Activated T-cell treated with anti-CD3 and anti-CD28 coated beads for 1 hour (primary cell): ENCODE measurements at places on chromosomes 7 and 10.

DNA sequence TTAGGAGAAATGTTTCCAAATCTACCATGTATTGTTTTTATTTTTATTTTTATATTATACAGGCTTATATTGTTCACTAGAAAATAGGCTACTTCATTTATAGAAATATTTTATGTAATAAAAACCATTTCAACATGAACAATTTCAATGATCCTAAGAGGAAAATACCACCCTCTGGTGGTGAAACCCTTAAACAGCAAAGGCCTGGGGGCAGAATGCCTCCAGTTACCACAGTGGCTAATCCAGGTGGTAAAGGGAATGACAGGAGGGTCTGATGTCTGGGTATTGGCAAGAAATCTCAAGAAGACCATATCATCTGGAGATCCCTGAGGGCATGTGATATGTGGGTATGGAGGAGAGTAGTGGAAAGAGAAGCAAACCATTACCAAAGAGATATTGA, 19.3 kb downstream of the MACC1 start:
- no peak for DNase-seq

DNA sequence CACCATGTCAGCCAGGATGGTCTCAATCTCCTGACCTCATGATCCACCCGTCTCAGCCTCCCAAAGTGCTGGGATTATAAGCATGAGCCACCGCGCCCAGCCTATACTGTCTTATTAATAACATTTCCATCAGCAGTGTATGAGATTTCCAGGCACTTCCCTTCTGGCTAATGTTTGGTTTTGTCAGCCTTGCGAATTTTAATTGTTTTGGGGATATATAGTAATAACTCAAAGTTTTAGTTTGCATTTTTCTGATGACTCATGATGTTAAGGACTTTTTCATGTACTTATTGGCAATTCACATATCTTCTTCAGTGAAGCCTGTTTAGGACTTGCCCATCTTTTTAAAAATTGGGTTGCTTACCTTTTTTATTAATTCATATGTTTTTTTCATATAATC, 76.0 kb downstream of the TMEM270 start:
- no peak for DNase-seq

DNA sequence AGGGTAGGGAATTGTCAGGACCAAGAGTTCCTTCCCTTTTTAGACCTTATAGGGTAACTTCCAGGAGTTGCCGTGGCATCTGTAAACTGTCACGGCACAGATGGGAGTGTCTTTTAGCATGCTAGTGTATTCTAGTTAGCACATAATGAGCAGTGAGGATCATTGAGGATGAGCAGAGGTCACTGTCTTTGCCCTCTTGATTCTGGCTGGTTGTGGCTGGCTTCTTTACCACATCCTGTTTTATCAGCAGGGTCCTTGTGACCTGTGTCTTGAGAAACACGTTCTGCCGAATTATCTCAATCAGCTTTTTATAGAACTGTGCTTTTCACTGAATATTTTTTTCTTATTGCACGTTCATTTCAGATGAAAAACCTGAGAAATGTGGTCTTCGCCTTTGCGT, 41.5 kb downstream of the MINPP1 start:
- no peak for DNase-seq

DNA sequence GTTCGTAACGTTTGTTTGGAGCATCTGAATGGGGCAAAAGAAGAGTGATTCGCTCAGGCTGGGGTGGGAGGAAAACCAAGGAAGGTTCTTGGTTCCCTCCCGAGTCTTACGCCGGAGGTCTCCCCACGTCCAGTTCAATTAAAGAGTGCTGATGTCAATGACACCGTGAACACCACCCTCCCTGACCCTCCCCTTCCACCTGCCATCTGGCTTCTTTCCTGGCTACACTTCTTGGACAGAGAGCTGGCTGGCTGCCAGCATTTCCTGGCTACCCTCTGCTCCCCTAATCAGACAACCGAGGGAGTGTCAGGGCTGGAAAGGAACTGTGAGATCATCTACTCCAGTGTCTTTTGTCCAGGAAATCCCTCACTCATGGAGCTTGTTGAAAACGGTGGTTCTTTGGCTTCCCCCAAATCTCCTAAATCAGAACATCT, 24.1 kb upstream of the FFAR4 start:
- no peak for DNase-seq

DNA sequence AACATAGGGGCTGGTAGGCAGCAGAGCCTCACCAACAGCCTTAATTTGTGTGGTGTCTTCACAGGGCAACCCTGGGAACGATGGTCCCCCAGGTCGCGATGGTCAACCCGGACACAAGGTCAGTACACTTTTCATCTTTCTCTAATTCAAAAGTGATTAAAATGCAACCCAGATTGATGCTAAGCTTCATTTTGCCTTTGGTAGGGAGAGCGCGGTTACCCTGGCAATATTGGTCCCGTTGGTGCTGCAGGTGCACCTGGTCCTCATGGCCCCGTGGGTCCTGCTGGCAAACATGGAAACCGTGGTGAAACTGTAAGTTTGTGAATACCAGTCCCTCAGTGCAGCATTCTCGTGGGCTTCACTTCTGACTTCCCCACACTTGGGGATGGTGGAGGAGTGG, 30.9 kb downstream of the COL1A2 start:
- no peak for DNase-seq

DNA sequence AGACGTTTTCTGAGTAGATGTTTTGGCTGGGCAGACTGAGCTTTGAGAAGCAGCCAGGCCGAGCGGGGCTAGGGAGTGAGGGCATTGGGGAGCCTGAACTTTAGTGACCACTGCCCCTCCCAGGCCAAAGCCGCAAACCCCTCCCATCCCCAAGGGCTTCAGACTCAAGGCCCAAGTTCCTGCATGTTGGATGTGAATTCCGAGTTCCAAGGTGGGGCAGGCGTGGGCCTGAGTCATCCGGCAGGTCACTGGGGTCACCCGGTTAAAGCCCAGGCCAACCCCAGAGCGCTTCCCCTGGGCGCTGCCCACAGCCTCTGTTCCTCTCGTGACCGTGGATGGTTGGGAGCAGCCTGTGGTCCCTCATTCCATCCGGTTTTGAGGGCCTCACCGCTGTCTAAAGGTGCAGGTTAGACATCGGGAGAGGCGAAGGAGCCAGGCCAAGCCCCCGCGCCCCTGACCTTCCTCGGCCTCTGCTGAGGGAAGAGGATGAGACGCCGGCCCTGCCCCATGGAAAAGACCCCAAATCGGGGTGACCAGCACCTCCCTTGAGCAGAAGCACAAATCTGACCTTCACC, 6.9 kb upstream of the PDGFA start:
- DNase-seq: no peak

DNA sequence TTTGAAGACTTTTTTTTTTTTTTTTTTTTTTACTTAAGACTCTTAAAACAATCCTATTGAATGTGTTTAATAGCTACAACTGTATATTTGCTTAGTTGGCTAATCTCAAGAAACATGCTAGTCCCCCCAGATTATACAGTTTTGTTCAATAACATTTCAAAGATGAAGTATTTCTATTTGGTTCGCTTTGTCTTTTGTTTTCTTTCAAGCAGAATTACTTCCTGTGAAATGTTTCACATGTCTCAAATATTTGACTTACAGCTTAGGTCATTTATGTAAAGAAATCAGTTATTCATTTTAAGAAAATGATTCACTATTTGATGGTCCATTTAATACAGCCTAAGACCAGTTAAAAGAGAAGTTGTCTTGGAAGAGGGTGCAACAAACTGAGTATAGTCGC, 12.8 kb upstream of the LAMB1 start:
- DNase-seq: no peak

DNA sequence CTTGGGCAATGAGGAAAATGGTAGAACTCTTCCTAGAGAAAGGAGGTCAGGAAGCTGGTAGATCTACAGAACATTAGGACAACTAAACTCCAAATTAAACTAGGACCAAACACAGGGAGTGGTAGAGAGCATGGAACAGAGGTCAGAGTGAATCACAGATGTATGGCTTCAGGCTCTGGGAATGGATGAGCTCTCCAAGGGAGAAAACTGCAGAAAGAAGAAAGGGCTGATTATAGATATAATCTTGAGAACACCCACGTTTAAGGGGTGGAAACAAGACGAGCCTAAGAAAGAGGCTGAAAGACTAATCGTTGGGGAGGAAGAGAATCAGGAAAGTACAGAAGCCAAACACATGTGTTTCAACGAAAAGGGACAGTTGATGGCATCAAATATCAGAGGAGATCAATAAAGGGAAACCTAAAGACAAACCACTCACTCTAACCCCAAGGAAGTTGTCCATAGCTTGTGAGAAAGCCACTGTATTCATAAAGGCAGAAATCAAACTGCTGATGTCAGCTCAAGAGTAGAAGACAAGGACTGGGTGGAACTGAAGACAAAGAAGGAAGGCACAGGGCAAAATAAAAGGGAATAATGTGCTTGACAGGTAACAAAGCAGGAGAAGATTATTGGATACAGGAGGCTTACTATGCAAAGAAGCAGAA, 41.4 kb downstream of the NUDCD3 start:
- no peak for DNase-seq

GRCh38 chr10:33212061-33212748, 122.3 kb downstream of the NRP1 start:
- DNase-seq: no peak

- no peak for DNase-seq
These were observed 351.2 kb downstream of the LRMDA start for GRCh38 chr10:75782463-75783248.

- DNase-seq: no peak
These were observed 137.8 kb downstream of the MAPK8 start for GRCh38 chr10:48444266-48444665.

- DNase-seq: no peak
These were observed 63.3 kb downstream of the NKX6-2 start for GRCh38 chr10:132722394-132723329.

- DNase-seq: no peak
These were observed 157.4 kb downstream of the SKIDA1 start for GRCh38 chr10:21368022-21368582.

DNA sequence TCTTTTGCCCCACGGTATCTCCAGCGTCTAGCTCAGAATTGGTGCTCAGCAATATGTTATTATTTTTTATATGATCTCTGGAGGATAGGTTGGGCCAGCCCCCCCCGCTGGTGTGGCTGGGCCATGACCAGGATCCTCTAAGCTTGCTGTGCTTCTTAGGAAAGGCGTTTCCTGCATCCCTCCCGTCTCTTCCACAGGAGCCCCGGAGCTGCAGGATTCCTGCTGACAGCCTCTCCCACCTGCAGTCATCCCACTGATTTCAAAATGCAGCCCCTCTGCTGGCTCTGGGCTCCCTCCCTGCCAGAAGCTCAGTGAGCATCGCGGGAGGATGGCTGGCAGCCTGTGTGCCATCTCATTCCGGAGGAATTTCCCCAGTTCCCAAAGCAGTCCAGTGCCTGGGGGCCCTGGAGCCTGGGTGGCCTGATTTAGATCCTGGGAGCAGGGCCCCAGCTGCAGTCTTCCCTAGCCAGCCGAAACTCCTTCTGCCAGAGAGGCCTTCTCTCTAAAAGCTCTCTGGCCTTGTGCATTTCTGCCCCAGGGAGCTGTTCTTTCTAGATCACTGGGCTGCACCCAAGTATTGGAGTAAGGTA, 21.8 kb upstream of the GOLGA7B start:
- DNase-seq: no peak

DNA sequence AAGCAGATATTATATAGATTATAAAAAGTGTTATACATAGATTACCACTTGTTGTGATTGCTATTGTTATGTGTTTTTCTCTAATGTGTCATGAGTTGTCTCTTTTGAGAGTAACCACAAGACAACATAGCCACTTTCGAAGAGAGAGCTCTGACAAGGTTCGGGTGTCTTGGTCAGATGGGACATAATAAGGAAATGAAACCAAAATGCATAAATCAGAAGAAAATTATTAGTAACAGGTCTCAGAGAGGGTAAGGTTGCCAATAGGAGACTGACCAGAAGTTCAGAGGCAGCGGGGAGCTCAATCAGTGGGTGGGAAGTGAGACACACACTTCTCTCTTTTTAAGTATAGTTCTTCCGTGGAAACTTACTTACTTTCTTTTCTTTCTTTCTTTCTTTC, 639.2 kb upstream of the POT1 start:
- no peak for DNase-seq

- DNase-seq: no peak
These were observed 14.7 kb upstream of the HABP2 start for GRCh38 chr10:113538151-113538550.

- no peak for DNase-seq
These were observed 45.3 kb upstream of the GTF2I start for GRCh38 chr7:74612015-74612829.

DNA sequence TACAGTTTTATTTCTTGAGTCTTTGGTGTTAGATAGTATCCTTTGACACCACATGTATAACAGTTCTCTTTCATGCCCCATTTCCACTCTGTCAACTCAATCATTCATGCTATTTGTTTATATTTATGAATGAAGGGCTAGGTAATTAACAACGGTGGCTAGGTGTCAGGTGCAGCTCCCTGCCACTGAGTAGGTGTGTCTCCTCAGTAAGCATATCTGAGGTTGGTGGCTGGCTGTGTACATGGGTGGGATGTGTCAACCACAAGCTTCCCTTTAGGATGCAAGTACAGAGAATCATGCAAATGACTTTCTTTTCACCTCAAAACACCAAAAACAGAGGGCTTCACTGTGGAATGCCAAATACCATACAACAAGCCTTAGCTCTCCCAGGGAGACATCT, 83.4 kb downstream of the ZNF365 start:
- no peak for DNase-seq

DNA sequence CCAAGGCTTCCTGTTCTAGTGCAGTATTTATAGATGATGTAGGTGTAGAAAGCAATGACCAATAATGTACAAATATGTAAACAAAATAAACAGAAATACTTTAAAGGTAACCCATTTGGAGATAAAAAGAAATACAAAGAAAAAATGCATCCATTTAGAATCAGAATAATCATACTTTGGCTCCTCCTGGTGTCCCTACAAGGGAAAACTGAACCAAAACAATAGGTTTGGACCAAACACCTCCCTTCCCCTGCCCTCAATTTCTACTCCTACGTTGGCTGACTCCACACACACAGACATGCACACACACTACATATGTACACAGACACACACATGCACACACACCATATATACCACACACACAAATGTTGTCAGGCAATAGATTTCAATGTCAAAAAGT, 36.0 kb downstream of the C10orf143 start:
- DNase-seq: no peak

- DNase-seq: no peak
These were observed 13.4 kb downstream of the ZNF316 start for GRCh38 chr7:6650521-6651011.

GRCh38 chr7:26237035-26237807, 35.7 kb downstream of the CBX3 start:
- no peak for DNase-seq

DNA sequence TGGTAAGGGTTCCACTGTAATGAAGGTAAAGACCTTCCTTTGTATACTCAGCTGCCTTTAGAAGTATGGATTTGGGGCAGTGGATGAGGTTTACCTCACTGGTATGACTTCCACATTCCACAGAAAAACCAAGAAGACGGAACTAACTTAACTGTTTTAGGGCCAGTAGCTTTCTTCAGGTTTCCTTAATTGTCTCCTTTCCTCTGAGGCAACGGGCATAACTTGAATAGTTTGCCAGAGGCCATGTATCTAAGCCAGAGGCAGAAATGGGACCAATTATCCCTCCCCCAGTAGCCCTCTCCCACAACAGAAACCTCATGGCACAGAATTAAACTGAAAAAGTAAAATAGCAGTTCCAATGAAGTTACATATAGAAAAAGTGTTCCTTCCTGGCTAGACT, 281.7 kb downstream of the PHTF2 start:
- no peak for DNase-seq

GRCh38 chr10:107548301-107548700, 383.8 kb upstream of the SORCS1 start:
- DNase-seq: no peak

GRCh38 chr7:44196450-44196872, 4.3 kb upstream of the YKT6 start:
- no peak for DNase-seq

- no peak for DNase-seq
These were observed 68.9 kb upstream of the ADO start for GRCh38 chr10:62735464-62736167.

- no peak for DNase-seq
These were observed 402 bp upstream of the TMEM168 start for GRCh38 chr7:112790586-112791003.
